ENCODE measurements at places on chromosomes 5 and 9.

DNA sequence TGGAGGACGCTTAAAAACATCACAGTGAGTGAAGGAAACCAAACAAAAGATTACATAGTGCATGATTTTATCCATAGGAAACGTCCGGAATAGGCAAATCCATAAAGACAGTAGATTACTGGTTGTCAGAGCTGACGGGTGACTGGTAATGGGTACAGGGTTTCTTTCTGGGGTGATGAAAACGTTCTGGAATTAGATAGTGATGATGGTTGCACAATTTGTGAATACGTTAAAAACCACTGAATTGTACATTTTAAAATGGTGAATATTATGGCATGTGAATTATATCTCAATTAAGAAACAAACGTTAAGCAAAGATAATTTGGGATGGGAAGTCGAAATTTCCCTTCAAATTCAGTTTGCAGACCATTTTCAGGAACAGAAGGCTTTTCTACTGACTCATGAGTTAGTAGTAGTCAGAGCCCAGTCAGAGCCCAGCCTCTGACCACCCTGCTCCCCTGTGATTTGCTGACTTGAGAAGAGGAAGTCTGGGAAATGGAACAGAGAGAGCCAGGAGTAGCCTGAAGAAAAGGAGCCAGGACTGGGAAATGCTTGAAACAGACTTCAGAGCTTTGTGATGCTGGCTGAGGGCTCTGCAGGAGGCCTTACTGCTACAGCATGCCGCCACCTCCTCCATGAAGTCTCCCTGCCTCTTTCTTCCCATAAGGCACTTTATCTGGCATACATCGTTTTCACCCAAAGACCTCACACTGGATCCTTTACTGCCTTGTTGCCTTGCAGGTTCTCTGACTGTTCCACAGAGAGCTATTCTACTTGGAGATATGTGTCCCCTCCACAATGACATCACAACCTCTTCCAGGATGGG lies 46.4 kb upstream of the CTNNA1 start:
- DNase-seq, result no peak

- no peak for DNase-seq
Measured at GRCh38 chr9:127676638-127677037, 30.1 kb upstream of the CFAP157 start.

DNA sequence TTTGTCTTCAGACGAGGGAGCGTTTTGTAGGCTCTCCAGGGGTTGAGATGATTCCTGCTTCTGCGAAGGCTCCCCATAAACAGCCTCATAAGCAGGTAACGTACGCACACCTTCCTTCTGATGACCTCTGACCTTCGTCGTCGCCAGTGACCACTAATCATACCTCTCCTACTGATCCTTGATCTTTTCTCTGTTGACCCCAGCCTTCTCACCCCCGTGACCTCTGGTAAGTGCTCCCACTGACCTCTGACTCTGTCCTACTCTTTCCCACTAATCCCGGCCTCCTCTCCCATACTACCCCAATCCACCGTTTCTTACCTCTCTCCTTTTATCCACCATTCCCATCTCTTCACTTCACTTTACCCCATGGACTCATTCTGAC lies 345 bp downstream of the DNAI1 start:
- DNase-seq, result no peak

- DNase-seq, result no peak
Measured at GRCh38 chr5:142644127-142644526, 41.8 kb downstream of the FGF1 start.

GRCh38 chr5:154603485-154603884 lies 125.5 kb upstream of the HAND1 start:
- no peak for DNase-seq

- peak; percentile 88 for DNase-seq
Measured at GRCh38 chr9:121944711-121945191, 148.4 kb downstream of the TTLL11 start.

All from PC-9 (cell line).